ENCODE measurements at places on chromosomes 6 and 20. TPM values are rescaled to one million over a fixed set of nuclear protein-coding genes. Genes with fewer than 3 reads are reported as not detected.

The CFAP206 gene
- not detected for total RNA-seq

DNA sequence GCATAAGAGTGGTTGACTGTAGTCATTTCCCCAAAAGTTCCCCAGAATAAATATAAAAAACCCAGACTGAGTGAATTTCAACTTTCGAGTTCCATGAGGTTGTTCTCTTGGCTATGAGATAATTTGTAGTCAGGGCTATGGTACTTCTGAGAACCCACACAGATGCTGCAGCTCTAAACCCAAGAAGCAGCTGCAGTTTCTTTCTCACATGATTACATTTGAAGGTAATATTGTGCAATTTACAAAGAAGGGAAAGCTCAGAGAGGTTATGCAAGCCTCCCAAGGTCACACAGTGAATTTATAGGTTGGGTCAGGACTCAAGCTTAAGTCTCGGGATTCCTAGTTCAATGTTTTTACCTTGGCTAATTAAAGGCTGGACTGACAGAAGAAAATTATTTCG lies 29.7 kb upstream of the CD93 start:
- no peak for DNase-seq

GRCh38 chr6:3895312-3895653 lies 46.1 kb downstream of the FAM50B start:
- no peak for DNase-seq

DNA sequence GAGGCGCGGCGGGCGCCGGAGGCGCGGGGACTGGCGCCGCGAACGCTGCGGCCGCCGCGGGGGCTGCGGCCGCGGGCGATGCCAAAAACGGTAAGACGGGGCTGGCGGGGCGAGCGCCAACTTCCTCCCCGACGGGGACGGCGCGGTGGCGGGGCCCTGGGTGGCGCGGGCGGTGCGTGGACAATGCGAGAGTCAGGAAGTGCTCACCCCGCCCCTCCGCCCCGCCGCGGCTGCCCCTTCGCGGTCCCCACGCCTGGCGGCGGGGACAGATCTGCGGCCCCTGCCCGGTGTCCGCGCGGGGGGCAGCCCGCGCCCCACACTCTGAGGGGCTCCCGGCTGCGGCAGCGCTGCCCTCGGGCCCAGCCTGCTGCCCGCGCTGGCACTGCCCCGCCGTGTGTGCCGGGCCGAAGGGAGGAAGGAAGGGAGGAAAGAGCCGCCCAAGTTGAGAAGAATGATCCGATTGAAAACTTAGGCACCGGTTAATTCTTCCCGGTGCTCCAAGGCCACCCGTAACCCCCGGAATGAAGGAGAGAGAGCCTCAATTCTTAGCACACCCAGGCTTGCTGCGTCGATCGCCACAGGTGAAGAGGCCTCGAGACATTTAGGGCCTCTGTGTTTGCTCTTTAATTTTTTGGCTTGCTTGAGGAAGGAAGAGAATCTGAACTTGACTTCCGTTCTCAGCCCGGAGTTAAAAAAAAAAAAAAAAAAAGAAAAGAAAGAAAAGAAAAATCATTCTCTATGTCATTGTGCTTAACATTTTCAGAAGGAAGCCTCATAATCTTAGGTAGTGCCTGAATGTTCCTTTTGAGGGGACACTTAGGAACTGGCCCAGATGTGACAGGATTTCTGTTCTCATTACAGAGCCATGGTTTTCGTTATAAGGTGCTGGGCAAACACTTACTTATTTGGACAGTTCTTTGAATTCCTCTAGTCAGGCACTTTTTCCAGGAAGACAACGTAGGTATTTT lies 982 bp downstream of the HECA start:
- peak; percentile 55 for DNase-seq
